ENCODE measurements at places on chromosomes 4 and X.

- no peak for DNase-seq
Observed at GRCh38 chrX:130682990-130683389, 220.0 kb downstream of the ENOX2 start.

- DNase-seq = no peak
Observed at GRCh38 chr4:86848136-86848535, 1.0 kb downstream of the SLC10A6 start.

- DNase-seq = no peak
Observed at GRCh38 chrX:110041980-110042379, 39.1 kb downstream of the TMEM164 start.

DNA sequence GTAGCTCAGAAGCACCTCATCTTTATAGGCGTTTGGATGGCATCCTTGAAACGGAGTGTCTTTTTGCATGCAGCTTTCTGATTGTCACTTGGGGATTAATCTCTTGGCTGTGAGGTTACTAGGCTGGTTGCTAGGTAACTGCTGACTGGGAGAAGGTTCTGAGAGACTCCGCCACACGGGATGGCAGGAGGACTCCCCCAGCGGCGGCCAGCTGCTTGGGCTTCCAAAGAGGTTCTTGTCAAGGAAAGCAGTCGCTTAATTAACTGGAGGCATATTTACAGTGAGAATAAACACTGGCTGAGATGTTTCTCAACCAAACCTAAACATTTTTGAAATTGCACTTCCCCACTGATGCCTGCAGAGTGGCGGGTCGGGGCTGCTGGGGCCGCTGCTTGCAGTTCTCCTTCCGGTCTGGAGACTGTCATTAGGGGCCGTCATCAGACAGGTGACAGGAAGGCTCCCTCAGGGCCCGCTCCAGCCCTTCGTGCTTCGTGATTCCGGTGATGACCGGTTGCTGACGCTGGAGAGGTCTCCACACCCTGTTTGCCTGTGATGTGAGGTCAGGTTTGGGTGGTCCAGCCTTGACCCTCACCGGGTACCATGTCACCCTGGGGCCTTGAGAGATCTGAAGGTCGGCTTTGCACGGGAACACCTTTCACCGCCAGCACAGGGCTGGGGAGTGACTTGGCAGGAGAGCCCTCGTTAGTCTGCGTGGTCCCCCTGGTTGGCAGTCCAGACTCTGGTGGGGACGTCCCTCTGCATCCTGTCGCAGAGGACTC is 9.1 kb downstream of the NSG1 start:
- DNase-seq = no peak

GRCh38 chrX:7055386-7056137 is 92.0 kb upstream of the STS start:
- DNase-seq = no peak

GRCh38 chr4:38319456-38320342 is 344.3 kb upstream of the KLF3 start:
- DNase-seq = peak; percentile 87

All from stimulated activated CD8-positive, alpha-beta memory T cell treated with anti-CD3 and anti-CD28 coated beads, Interleukin-7, amount 100 ng/mL, for 1 hour (primary cell).